Stimulated activated CD8-positive, alpha-beta memory T cell treated with anti-CD3 and anti-CD28 coated beads, Interleukin-4, amount 100 ng/mL, for 4 hours (primary cell): ENCODE measurements at places on chromosomes 5 and 9.

- no peak for DNase-seq
These were observed 158.9 kb upstream of the EGFLAM start for GRCh38 chr5:38099205-38100168.

GRCh38 chr9:17116400-17116837 is 18.4 kb upstream of the CNTLN start:
- DNase-seq = no peak

DNA sequence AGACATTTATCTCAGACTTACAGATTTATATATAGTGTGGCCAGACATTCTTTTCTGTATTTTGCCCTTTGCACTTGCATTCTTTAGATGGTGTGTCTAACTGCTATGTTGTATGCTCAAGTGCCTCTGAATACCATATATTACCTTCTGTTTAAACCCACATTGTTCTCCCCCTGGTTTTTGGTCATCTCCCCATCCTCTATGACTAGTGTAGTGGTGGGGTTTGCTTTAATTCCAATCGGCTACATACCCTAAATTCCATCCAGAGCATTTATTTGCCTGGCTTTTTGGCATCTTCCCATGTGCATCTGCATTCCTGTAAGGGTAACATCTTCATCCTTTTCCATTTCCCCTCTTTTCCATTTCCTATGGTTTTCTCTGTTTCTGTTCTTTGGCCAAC is 271.0 kb upstream of the SLC30A5 start:
- no peak for DNase-seq

GRCh38 chr9:97873425-97873824 is 20.4 kb downstream of the FOXE1 start:
- no peak for DNase-seq

DNA sequence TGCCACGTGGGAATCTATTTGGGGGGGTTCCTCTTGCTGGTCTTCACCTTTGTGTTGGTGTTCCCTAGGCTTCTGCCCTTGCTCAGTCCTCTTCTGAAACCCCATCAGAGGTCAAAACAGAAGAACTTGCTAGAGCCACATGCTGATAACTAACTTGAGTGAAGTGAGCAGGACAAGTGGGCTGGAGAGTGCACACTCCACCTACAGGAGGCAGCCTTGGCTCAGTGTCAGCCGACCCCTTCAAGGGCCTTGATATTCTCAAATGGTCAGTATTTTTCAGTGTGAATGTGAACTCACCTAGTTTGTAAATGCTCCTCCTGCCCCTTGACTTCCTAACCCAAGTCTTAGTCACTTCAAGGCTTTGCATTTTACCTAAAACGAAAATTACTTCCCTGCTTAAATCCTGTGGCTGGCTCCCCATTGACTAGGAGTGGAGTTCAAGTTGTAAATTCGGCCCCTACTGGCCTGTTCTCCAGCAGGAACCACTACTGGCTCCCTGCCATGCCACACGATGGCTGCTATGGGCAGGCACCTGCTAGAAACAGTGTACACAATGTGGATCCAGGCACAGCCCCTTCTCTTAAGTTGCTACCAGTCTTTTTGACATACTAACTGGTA is 3.6 kb upstream of the SLC1A3 start:
- DNase-seq = no peak

- DNase-seq = no peak
These were observed 123.2 kb upstream of the OTULINL start for GRCh38 chr5:14458414-14458813.

- no peak for DNase-seq
These were observed 114.1 kb downstream of the MUSK start for GRCh38 chr9:110782701-110783100.

DNA sequence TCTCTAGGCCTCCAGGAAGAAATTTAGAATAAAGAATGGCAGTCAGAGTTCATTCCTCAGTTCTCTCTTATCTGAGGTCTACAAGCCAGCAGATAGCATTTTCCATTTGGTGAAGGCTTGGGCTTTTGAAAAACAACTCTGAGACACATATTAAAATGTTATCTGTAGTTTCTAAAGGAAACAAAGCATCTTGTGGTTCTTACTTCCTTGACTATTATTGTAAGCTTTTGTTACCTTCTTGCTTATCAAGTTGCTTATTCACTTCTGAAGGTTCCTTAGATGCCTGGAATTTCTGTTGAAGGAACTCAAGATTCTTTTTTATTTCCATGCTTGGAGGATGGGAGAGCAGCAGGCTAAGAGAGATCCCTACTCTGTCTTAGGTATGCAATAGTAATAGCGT is 79.2 kb upstream of the MRPS30 start:
- no peak for DNase-seq

GRCh38 chr5:6820851-6821479 is 107.7 kb downstream of the TENT4A start:
- DNase-seq = no peak

DNA sequence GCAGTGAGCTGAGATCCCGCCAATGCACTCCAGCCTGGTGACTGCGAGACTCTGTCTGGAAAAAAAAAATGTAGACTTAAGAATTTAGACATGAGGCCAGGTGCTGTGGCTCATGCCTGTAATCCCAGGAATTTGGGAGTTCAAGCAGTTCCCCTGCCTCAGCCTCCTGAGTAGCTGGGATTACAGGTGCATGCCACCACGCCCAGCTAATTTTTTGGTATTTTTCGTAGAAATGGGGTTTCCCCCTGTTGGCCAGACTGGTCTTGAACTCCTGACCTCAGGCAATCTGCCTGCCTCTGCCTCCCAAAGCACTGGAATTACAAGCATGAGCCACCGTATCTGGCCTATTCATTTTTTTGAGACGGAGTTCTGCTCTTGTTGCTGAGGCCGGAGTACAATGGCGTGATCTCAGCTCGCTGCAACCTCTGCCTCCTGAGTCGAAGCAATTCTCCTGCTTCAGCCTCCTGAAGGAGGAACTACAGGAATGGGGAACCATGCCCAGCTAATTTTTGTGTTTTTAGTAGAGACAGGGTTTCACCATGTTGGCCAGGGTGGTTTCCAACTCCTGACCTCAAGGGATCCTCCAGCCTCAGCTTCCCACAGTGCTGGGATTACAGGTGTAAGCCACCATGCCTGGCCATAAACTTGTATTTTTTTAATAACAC is 14.0 kb downstream of the DDX46 start:
- no peak for DNase-seq

- DNase-seq = no peak
These were observed 88.7 kb upstream of the PRRC1 start for GRCh38 chr5:127428748-127429147.

DNA sequence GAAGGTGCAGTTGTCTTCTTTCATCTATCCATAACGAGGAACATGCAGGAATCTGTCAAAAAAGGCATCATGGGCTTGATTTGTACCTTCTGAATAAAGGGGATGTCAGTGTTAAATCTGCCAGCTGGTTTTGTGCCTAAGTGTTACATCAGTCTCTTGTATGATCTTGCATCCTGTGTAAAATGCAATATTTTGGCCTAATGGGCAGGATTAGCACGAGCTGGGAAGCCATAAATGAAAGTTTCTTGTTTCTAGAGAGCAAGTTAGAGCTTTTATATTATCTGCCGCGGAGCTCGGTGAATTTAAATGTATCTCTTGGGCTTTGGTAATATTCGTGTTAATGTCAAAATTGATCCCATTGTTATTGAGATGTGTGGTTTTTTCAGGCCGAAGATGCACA is 526.1 kb upstream of the WWC1 start:
- DNase-seq = no peak

DNA sequence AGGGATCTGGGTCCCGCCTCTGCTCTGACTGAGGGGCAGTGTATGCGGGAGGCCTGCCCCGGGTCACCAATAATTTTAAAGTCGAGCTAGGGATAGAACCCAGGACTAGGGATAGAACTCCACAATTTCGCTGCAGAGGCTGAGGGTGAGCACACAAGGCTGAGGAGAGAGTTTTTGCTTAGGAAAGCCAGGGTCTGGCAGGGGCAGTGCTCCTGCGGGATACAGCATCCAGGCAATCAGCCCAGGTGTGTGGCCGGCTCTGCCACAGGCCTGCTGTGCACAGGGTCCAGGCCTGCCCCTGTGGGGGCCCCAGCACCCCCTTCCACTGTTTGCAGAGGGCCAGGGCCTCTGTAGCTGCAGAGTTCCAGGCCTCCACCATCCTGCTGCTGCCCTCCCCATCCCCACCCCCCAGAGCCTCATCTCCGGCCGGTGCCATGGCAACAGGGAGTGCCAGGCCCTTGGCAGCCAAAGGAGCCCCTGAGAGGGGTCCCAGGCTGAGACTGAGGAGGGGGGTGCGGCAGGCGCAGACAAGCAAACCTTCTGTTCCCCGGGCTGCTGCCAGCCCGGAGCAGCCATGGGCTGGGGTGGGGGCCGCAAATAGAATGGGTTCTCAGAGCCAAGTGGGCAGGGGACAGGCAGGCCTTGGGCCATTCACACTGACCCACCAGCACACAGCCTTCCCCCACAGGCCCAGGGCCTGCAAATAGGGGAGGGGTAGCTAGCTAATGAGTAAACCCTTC is 8.6 kb downstream of the PDGFRB start:
- no peak for DNase-seq

- no peak for DNase-seq
These were observed 2215.5 kb downstream of the MAT2B start for GRCh38 chr5:165720901-165721300.

GRCh38 chr5:81849770-81850367 is 99.0 kb upstream of the SSBP2 start:
- DNase-seq = no peak

DNA sequence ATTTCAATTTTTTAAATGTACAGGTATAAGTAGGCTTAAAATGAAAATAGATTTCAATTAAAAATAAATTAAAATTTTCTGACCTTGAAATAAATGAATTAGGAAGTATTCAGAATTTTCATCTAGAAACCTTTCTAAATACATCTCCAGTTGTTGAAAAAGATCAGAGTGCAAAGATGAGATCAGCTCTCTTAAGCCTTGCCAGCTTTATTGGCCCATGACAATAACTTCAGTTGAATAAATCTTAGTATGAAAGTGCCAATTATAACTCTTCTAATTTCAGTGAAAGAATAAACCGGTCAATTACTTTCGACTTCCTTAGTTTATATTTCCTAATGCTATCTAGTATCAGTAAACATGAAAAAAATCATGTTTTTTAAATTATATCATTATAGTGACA is 117.4 kb downstream of the FBXL17 start:
- no peak for DNase-seq

DNA sequence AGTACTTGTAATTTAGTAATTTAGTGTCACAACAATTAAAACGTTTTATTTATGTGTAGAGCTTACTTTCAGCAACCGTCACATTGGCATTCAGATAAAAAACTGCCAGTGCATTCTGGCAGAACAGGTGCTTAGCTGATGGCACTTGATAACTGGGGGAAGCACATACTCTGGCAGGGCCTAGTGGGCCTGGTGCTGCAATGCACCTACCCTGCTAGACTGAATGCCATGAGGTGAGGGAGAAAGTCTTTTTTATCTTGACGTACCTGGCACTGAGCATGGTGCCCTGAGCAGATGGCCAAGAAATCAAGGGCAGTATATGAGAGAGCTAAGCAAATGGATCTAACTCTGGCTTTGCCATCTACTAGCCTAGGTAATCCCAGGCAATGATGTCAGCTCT is 280.6 kb upstream of the EFNA5 start:
- DNase-seq = no peak

GRCh38 chr9:4864234-4864661 is 71.5 kb downstream of the RCL1 start:
- no peak for DNase-seq

GRCh38 chr9:35374436-35374835 is 115.5 kb upstream of the RUSC2 start:
- DNase-seq = no peak

DNA sequence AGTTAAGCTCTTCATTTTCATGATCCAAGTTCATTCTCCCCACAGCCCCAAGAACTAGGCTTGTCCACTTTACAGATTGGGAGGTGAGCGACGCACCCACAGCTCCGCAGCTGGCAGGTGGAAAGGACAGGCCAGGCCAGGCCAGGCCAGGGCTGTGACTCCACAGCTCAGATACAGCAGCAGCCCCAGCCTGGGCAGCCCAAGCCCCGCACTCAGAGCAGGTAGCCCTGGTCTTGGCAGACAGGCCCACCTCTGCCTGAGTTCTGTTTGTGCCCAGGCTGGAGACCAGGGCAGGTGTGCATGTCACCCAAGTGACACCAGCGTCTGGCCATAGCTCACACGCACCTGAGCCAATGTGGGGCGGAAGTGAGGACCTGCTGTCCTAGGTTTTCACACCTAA is 124.7 kb downstream of the WNK2 start:
- DNase-seq = no peak

GRCh38 chr9:134366223-134367031 is 40.2 kb downstream of the RXRA start:
- no peak for DNase-seq

GRCh38 chr5:123450640-123451039 is 27.4 kb upstream of the CEP120 start:
- no peak for DNase-seq

GRCh38 chr5:76007904-76008303 is 75.3 kb upstream of the SV2C start:
- no peak for DNase-seq

DNA sequence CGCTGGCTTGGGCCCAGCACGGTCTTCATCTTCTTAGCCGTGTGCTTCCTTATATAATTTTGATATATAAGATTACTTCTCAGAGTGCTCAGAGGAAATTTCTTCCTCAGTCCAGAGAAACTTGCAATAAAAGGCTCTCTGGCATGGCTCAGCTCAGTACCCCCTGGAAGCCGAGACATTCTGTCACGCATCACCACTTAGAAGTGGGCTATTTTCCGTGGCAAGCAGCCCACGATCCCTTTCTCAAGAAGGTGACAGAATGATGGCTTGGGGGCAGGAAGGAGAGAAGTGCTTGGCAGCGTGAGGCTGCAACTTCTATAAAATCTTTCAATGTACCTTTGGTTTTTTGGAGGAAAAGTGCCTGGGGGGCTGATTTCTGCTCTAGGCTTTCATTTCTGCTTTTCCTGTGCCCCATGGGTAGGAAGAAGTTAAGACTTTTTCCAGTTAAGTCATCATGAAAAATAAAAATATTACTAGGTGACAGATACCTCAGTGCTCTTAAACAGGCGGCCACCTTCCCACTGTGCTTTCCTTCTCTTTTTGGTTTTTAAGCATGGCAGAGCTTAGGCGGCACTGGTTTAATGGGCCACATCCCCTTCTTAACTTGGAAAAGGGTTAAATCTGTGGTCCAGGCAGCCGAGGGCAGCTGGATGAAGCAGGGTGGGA is 104.6 kb downstream of the MVB12B start:
- DNase-seq = no peak

- no peak for DNase-seq
These were observed 16.6 kb upstream of the C9orf152 start for GRCh38 chr9:110224583-110224982.

- DNase-seq = no peak
These were observed 163.1 kb downstream of the PBX3 start for GRCh38 chr9:125910286-125910685.

DNA sequence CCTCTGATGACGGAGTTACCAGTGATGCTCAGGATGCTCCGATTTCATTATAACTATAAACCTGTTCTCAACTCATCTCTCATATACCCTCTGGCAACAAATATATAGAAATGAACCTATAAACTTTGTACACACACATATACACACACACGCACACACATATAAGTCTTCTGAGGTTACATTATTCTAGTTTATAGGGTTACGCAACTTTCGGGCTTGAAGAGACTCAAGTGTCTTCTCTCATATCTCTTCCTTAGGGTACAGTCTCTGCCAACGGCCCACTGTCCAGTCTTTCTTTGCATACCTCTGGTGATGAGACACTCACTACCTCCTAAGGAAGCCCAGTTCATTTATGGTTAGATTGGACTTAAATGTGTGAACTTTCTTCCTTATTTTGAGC is 69.4 kb upstream of the TBC1D2 start:
- DNase-seq = no peak

- no peak for DNase-seq
These were observed 63.8 kb upstream of the CCNG1 start for GRCh38 chr5:163373436-163374084.

- no peak for DNase-seq
These were observed 48.0 kb downstream of the IPO11 start for GRCh38 chr5:62460578-62460983.
